AG10803 (cell line): ENCODE measurements at places on chromosomes 5 and 9.

DNA sequence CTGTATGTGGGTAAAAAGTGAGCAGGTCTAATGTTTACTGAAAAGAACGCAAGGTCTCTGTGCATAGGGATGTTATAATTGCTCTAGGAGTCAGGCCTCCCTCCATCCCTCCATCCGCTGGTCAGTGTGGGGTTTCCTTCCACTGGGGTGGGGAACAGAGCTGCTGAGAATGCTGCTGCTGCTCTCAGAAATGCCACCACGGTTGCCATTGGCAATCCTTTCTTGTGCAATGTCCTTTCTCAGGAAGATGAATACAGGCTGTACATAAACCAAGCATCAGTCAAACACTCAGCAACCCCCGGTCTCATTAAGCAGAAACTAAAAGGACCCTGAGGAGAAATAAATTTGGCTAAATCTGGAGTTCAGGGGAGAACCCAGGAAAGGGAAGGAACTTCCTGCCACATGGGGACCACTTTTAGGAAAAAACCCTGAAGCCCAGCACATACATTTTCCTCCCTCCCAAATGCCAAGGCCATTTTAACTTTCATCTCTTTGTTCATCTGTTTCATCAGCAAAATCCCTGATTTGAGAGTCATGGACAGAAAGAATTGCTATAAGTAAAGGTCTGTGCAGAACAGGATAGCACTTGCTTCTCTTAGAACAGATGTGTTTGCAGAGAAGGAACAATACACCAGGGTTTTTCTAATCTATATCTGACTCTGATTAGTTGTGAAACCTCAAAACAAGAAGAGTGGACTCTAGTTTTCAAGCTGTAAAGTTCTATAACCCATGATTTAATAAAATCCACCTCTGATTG is 70.4 kb upstream of the SLC1A3 start:
- DNase-seq: no peak

GRCh38 chr9:74742191-74742790 is 145.4 kb downstream of the TRPM6 start:
- DNase-seq: no peak

DNA sequence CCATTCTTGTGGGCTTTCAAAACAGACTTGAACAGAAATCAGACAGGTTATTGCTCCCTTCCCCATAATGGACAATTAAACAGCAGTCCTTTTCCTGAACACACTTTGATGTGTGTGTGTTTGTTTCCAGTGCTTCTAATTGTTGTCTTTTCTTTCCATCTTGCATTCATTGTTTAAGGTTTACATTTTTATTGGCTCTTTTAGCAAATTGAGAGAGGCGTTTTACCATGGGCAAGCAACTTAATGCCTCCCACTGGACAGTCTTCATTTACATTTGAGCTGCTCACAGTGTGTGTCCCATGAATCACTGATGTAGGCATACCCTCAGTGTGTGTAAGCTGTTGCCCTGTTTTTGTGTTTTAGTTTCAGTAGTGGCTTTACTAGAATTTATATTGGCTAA is 25.0 kb downstream of the WDR36 start:
- no peak for DNase-seq

DNA sequence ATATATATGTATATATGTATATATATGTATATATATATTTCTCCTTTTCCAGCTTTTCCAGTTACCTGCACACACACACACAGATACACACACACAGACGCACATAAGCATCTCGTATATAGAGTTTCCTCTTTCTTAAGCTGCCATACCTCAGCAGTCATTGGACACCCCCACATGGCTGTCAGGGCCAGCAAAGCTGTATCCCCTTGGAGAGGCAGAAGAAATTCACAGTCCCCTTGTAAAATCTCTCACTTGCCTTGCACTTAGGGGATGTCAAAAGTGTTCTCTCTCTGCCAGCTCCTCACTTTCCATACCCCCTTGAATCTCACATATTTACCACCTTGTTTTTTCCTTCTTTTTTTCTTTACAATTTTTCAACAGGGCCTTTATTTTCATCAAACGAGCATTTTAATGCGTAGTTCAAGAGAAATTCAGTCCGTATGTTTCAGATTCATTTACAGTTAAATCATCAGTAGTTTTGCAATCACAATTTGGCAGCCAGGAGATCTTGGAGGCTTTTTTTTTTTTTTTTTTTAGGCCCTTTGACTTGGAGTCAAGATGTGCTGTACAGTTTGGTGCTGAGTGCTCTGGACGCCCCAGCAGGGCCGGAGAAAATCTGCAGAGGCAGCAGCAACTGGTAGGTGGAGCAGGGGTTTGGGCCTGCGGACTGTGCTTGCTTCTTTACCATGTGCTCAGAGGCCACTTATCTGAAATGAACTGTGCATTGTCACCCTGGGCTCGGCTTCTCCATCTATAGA is 244.9 kb upstream of the KLF4 start:
- DNase-seq: peak; percentile 96

- DNase-seq: no peak
Measured at GRCh38 chr9:15484802-15485201, 26.0 kb downstream of the PSIP1 start.

- DNase-seq: no peak
Measured at GRCh38 chr5:142118155-142118686, 9.6 kb downstream of the NDFIP1 start.

DNA sequence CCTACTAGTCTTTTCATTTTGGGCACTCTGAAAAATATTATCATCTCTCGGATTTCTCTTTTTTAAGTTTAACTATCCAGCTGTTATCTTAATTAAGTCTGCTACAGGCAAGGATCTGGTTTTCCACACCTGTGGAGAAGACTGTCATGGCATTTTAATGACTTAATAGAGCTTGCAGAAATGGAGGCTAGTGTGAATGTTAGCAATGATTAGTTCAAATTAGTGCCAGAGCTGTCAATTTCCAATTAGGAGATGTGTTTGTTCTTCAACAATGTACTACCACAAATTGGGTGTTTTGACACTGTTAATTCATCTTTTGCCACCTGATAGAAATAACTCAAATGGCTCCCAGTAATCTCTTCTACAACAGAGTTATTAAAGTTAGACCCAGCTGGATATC is 2023.0 kb upstream of the CDH9 start:
- DNase-seq: no peak

DNA sequence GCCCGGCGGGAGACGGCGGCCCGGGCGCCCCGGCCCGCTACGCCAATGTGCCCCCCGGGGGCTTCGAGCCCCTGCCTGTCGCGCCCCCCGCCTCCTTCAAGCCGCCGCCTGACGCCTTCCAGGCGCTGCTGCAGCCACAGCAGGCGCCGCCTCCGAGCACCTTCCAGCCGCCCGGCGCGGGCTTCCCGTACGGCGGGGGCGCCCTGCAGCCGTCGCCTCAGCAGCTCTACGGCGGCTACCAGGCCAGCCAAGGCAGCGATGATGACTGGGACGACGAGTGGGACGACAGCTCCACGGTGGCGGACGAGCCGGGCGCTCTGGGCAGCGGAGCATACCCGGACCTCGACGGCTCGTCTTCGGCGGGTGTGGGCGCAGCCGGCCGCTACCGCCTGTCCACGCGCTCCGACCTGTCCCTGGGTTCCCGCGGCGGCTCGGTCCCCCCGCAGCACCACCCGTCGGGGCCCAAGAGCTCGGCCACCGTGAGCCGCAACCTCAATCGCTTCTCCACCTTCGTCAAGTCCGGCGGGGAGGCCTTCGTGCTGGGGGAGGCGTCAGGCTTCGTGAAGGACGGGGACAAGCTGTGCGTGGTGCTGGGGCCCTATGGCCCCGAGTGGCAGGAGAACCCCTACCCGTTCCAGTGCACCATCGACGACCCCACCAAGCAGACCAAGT is 723 bp downstream of the SNX18 start:
- DNase-seq: peak; percentile 46
